Large intestine (tissue), 12 donors: ENCODE measurements at places on chromosomes 5 and 9. TPM values are rescaled to one million over a fixed set of nuclear protein-coding genes. Genes with fewer than 3 reads are reported as not detected.
A peak's percentile ranks its signal among the peaks of the same experiment; 100 is the strongest.

DNA sequence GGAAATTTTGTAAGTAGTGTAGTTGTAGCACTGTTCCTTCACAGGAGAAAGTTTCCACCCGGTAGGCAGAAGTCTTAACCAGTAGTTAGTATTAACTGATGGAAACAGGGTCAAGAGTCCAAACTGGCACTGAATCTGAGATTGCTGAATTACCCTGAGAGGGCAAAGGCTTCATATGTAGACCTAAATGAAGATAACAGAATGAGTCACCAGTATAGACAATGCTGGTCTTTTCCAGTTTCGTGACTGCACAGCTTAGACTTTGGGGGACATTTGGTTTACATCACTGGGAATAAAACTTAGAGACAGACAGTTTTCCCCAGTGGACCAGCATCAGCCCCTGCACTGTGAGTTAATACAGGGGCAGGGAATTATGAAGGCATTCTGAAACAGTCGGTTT is 60.5 kb downstream of the PCSK5 start:
- DNase-seq: peak; percentile 88

DNA sequence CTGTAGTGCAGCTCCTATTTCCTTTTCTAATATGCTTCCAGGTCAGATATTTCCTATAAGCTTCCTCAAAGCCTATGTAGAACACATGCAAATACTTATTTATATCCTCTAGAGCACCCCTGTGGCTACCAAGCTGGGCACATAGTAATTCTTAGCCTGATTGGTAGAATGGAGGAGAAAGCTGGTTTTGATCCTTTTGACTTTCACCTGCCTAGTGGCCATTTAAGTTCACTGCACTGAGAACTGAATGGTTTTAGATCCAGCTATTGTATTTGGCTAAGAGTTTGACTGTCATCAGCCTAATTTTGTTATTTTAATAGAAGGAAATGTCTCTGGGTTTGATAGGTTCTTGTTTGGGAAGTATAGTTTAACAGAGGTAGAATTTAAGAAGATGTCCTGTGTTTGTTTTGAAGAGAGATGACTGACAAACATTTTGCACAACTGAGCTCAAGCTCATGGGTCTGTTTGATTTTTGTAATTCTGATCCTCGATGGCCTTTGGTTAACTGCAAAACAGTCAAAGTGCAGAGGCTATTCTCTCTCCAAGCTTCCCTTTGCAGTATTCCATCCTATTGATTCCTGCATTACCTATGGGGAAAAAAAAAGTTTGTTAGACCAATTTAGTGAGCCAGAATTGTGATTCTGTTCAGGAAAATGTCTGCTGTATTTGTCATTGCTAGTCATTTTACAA is 85.4 kb downstream of the KCNN2 start:
- DNase-seq: no peak

- no peak for DNase-seq
Measured at GRCh38 chr5:131979816-131980215, 31.6 kb downstream of the ACSL6 start.

- no peak for DNase-seq
Measured at GRCh38 chr5:151691706-151692105, 5.0 kb upstream of the SPARC start.

DNA sequence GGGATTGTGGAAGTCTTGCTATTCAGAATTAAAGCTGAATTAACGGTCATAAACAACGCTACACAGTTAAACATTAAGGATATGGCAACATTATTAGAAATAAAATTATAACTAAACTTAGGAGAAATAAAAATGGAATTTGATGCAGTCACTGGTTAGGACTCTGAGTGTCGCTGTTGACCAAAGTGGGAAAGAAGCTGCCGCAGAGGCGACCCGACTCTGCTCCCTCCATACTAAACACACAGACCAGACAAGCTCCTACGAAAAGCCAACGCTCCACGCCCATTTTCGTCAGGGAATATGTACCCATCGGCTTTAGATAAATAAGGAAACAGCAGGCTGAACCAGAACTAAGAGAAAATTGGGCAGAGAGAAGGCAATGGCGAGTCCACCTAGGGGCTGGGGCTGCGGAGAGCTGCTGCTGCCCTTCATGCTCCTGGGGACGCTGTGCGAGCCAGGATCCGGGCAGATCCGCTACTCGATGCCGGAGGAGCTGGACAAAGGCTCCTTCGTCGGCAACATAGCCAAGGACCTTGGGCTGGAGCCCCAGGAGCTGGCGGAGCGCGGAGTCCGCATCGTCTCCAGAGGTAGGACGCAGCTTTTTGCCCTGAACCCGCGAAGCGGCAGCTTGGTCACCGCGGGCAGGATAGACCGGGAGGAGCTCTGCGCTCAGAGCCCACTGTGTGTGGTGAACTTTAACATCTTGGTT is at the start of gene PCDHGA5:
Gene PCDHGA5 (plus strand): TSS at position 211 of the 709 bp plus-strand sequence. CDS start 169 bp downstream, at position 380.
- no peak for DNase-seq

DNA sequence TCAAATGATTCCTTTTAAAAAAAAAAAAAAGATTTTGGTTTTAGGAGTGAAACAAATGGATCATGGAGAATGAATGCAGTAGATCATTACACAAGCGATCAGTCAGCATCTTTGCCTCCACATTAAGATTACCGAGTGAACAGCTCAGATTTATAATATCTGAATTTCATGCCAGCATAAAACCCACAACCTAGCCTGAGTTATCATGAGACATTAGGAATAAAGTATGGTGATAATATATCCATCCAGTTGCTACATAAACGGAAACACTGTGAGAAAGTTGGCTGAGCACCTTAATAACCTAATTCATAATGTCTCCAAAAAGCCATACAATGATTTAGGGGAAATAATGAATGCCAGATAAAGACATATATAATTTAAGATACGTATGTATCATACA is 553.1 kb upstream of the TUSC1 start:
- no peak for DNase-seq

GRCh38 chr9:7970681-7971330 is 171.2 kb upstream of the DMAC1 start:
- DNase-seq: no peak

- no peak for DNase-seq
Measured at GRCh38 chr5:150663936-150664335, 2.9 kb downstream of the MYOZ3 start.

- no peak for DNase-seq
Measured at GRCh38 chr9:132516911-132517310, 65.5 kb upstream of the BARHL1 start.

DNA sequence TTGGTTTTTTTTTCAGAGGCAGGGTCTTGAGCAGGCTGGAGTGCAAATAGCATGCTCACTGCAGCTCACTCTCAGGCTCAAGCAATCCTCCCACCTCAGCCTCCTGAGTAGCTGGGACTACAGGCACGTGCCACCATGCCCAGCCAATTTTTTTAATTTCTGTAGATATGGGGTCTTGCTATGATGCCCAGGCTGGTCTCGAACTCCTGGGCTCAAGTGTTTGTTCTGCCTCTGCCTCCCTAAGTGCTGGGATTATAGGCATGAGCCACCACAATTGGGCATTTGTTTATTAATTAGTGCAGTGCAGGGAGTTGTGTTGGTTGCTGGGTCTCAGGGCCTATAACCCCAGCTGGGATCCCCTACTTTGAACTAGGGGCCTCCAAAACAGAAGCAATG is 47.0 kb downstream of the CXXC5 start:
- DNase-seq: no peak

- DNase-seq: peak; percentile 31
Measured at GRCh38 chr9:105901514-105902109, 207.3 kb downstream of the TMEM38B start.

- DNase-seq: no peak
Measured at GRCh38 chr5:111865356-111865755, 108.4 kb upstream of the NREP start.

DNA sequence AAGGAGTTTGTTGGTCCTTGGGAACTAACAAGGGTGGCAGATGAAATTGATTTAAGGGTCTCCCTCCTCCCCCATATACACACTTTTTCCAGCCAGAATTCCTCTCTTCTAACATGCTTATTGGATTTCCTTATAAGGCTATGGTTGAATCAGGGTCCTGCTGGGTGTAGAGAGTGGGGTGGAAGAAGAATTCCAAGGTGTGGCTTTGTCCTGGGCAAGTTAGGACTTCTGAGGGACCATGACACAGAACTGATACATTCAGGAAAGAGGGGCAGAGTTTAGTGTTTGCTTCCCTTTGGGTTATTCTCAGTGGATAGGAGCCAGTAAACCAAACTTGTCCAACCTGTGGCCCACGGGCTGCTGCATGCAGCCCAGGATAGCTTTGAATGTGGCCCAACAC is 116.5 kb downstream of the SNX18 start:
- DNase-seq: no peak

DNA sequence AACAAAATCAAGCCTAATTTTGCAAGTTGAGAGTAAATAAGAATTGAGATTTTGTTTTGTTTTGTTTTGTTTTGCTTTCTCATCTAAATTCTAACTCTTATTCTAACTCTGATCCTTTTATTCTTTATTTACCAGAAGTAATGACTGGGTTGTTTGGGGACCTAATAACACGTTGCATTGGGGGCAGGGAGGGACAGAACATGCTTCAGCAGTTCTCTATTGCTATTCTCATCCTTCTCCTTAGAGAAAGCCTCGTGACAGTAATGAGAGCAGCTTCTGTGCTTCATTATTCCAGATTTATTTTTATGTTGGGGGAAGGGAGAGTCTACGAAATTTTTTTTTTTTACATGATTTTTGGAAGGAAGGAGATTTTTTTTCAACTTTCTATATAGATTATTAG is 21.1 kb downstream of the CPEB4 start:
- no peak for DNase-seq

GRCh38 chr9:135909371-135909770 is 2.0 kb upstream of the CAMSAP1 start:
- no peak for DNase-seq

DNA sequence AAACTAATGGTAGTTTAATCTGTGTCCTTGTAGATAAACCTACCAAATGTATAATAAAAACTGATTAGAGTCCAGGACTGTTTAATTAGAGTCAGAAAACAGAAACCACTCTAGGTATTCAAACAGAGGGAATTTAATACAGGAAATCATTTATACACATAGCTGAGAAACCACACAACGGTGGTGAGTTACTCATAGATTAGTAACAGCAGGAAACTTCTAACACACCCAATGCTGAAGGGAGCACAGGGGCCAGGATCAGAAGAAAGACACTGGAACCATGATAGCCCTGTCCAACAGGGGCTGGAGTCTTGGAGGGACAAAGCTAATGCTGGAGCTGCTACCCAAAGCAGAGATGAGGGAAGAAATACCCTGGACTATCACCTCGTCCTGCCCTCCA is 321.0 kb downstream of the ACTL7B start:
- DNase-seq: no peak

- peak; percentile 48 for DNase-seq
Measured at GRCh38 chr5:108747774-108748400, at the start of gene FER. TSS of gene FER (plus strand) at chr5:108747897. CDS start at chr5:108798183, 50,286 bp downstream.

DNA sequence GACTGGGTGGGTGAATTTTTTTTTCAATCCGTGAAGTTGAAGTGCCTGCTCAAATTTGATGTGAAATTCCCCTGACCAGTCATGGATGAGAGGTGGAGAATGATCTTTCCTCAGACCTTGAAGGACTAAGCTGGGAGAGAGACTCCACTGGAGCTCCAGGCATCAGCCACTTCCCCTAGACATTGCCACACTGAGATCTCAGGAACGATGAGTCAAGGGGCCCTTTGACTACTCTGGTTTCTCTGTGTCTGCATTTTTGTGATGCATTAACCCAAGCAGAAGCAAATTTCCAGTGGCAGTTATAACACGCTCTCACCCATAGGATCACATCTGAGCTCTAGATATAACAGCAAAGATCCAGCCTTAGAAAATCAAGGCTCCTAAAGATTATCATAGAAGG is 171.2 kb upstream of the KIF2A start:
- no peak for DNase-seq

- DNase-seq: no peak
Measured at GRCh38 chr5:96758621-96759020, 49.1 kb downstream of the ERAP1 start.

DMRT3 gene
- not detected for polyA plus RNA-seq

SLC28A3 gene
- polyA plus RNA-seq: 0.81 TPM

PALM2AKAP2 gene
- 4.3 TPM for polyA plus RNA-seq

TMC1 gene
- polyA plus RNA-seq: 0.16 TPM

PRRT1B gene
- polyA plus RNA-seq: 2.0 TPM

ADGRD2 gene
- not detected for polyA plus RNA-seq

TAF11L10 gene
- not detected for polyA plus RNA-seq
